ENCODE measurements at places on chromosomes 6 and 20. TPM values are rescaled to one million over a fixed set of nuclear protein-coding genes. Genes with fewer than 3 reads are reported as not detected.

Gene CPXM1
- not detected for total RNA-seq

Gene NR2E1
- total RNA-seq, result 0.13 TPM

- DNase-seq, result no peak
These were observed 48.4 kb upstream of the TOP1 start for GRCh38 chr20:40980106-40980827.

GRCh38 chr20:23583526-23583925 is 15.2 kb upstream of the CST9L start:
- no peak for DNase-seq

DNA sequence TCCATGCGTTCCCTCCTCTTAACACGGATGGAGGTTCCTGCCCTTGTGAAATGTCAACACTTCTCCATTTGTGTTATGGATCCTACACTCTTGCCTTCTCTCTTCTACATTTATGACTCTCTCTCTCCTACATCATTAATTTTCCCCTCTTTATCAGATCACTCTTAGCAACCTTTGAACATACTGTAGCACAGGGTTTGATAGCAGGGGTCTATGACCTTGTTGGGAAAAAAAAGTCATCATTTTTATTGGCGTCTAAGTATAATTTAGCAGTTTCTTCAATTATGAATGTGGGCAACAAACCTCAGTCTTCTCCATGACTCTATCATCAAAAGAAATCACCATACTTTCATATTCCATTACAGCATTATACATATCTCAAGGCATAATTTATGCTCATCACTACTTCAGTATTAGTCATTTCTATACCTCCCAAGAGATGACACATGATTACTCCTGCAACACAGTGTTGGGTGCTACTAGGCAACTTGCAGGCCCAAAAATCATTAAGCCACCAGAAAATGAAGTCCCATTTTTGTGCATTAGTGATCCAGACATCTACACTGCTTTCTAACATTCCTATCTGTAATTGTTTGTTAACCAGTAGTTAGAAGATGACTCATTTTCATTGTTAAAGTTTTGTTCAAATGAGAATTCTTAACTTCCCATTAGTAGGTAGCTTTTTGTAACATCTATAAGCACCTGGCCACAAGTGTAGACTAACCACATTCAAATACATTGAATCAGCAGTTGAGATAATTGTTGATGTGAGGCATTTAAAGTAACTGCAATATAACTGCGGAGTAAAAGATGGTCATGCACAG is 9.5 kb downstream of the CYP39A1 start:
- DNase-seq, result no peak

- no peak for DNase-seq
These were observed 155.3 kb upstream of the SYNCRIP start for GRCh38 chr6:85797993-85798392.

- no peak for DNase-seq
These were observed 2.4 kb downstream of the DSP start for GRCh38 chr6:7543789-7544424.

DNA sequence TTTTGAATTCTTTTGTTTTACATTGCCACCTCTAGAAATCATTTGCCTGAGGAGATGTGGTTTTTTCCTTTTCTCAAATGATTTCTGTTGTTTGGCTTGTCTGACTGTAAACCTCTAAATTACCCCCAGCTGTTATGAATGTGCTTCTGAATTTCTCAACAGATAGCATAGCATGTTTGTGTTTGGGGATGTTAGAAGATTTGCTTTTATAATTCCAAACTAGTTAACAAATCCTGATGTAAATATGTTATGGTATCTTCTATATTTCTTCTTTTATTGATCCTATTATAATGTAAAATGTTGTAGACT is 31.6 kb upstream of the EZR start:
- no peak for DNase-seq

DNA sequence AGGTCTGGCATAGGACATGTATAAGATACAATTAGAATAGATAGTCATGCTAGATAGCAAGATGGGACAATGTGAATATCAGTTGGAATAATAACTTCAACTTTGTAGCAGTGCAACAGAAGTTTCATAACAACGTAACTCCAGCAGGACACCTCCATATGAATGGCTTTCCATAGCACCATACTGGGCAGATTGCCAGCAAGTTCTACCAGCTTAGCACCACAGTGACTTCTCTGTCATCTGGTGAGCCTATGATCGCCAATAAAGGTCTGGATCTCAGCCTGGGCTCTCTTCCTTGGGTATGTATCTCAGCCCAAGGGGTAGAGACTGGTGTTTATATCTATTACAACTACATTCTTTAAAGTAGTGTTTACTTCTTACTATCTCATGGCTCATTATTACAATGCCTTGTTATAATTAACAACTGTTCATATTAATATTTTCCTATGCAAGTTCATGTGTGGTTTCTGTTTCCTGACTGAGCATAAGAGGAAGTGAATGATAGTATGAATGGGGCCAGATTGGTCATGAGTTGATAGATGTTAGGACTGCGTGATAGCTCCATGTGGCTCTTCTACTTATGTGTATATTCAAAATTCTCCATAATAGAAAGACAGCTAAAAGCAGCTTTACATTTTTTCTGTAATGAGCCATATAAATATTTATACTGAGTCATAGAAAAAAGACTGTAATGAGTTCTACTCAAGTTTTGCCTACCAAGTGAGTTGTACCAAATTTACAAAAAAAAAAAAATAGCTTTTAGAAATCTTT is 22.9 kb downstream of the HTR1B start:
- no peak for DNase-seq

GRCh38 chr20:2261046-2261485 is 34.7 kb upstream of the TGM3 start:
- no peak for DNase-seq

DNA sequence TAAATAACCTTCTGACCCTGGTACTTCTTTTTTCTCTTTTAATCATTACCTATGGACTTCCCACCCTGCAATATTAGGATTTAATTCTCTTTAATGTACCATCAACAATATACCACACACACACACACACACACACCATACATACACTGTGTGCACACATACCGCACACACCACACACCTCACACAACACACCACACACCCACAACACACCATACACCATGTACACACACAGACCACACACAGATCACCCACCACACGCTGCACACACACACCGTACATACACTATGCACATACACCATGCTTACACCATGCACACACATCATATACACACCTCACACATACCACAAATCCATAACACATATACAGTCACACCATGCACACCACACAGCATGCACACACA is 57.4 kb upstream of the MAP3K4 start:
- no peak for DNase-seq

Gene ECT2L
- total RNA-seq, result not detected

- no peak for DNase-seq
These were observed 47.4 kb upstream of the IRF4 start for GRCh38 chr6:343960-344815.

GRCh38 chr6:36999751-37000125 is 5.7 kb upstream of the FGD2 start:
- DNase-seq, result no peak

Gene BMP2
- 0.23 TPM for total RNA-seq

DNA sequence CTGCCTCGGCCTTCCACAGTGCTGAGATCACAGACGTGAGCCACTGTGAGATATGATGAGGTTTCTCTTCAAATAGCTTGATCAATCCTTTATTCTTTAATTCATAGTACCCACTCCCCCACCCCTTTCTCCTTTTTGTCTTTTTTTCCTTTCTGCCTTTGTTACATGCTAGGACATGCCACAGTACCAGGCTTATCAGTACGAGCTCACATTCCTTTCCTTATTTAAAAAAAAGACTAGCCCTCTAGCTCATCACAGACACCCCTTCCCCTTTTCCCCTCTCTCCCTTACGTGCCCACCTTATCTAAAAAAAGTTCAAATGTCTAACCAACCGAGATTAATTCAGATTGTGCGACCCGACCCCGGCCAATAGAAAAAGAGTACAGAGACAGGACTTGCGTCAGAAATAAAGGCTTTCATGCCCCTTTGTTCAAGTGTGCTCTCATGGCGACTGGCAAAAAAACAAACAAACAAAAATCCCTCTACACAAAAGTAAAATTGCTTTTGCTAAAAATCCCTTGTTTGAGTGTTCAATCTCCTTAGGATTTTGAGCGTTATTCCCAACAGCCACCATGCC is 49.2 kb downstream of the MRAP2 start:
- DNase-seq, result no peak

GRCh38 chr6:135831016-135831415 is 20.5 kb upstream of the PDE7B start:
- no peak for DNase-seq

- DNase-seq, result no peak
These were observed 82.7 kb upstream of the CNR1 start for GRCh38 chr6:88248709-88249321.

DNA sequence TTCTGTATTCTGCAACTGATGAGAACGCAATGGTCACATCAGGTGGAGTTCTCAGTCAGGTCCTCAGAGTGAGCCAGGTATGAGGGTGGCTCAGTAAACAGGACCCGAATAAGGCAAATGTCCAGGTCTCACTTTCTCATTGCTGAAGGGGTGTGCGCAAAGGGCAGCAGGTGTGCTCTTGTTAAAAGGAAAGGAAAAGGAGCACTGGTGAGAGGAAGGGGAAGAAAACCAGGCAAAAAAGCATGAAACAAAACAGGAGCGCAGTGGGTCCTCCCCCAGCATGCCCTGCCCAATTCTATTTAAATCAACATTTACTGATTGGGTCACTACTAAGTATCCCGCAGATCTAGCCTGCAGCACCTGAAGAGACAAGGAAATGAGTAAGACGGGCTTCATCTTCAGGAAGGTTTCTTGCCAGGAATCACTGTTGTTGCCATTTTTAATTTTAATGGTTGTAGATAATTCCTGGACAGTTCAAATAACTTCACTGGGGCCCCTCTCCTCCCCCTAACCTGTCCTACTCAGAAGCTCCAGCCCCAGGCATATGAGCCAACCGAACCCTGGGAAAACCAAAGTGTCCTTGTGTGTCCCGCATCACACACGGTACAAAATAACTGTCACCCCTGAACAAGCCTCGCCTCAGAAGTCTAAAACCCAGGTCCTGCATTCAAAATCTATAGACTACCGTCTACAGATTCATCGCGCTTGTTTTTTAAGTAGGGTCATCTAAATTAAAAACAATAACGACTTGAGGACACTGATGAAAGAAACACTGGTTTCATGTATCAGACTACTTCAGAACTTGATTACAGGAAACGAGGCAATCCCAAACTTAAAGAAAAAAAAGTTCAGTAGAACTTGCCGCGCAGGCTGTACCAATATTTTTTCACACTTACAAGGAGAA is 980 bp downstream of the MBOAT1 start:
- no peak for DNase-seq

DNA sequence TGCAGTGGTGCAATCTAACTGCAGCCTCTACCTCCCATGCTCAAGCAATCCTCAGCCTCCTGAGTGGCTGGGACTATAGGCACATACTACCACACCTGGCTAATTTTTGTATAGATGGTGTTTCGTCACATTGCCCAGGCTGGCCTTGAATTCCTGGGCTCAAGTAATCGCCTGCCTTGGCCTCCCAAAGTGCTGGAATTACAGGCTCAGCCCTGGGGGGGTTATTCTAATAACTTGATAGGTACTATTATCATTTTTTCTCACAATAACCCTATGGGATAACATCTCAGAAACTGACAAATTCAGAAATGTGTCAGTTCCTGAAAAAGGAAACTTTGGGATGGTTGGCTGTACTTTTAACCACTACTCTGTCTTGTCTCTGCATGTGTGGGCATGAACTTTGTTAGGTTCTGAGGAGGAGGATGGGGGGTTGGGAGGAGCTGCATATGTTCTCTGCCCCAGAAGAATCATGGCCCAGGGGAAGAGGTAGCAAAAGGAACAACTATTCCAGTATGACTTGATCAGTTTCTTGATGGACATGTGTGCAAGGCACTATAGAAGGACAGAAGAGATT is 169.9 kb downstream of the CARMIL1 start:
- DNase-seq, result no peak

DNA sequence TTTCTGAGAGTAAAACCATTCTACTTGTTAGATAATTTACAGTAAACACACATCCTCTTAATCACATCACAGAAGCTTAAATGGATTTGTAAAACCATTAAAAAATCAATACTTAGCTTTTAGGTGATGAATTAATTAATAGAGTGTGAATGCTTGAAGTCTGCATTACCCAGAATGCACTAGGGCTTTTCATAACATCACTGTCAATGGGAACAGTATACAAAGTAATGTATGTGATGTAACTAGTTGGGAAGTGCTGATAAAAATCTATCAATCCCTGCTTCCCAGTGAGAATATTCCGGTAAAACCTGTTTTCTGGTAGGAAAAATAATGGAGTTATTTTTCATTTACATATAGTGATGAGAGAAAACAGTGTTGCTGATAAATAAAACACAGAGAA is 23.1 kb upstream of the HDGFL1 start:
- DNase-seq, result no peak

Gene DDX27
- 63.4 TPM for total RNA-seq

Data from Panc1 (cell line).